Activated T-cell treated with anti-CD3 and anti-CD28 coated beads, Interleukin-2, amount 50 U/mL, for 24 hours (primary cell): ENCODE measurements at places on chromosomes 6 and 20.

GRCh38 chr20:50276119-50277063 is 85.8 kb downstream of the CEBPB start:
- no peak for DNase-seq

DNA sequence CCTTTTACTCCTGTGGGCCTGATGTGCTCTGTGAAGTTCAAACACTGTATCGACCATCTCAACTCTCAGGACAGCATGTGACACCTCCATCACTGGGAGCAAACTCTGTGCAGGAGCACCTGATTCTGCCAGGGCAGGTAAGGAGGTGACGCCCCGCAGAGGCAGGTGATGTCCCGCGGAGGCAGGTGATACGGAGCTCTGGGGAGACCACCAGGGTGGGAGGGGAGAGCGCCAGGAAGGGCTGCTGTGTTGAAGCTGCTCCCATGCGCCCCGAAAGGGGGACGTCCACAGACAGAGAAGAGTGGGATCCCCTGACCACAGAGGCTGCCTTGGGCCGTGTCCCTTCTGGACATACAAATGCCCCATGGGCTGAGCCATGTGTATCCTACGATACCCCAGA is 58.3 kb downstream of the DACT2 start:
- no peak for DNase-seq

DNA sequence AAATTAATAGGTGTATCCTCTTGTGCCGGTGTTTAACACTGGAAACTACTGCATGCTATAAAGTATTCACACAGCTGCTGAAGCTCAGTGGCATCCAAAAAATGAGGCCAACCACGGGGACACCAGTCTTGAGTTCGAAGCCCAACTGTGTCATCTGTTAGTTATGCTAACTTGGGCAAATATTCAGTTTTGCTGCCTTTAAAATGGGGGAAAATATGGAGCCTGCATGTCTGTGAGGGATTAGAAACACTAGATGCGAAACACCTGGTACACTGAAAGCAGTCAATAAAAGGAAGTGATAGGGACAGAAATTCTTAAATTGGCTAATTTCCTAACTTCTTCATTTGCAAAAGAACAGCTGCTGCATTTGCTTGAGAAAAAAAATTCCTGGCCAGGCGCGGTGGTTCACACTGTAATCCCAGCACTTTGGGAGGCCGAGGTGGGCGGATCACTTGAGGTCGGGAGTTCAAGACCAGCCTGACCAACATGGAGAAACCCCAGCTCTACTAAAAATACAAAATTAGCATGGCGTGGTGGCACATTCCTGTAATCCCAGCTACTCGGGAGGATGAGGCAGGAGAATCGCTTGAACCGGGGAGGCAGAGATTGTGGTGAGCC is 36.6 kb upstream of the MLIP start:
- no peak for DNase-seq

GRCh38 chr20:37108676-37109075 is 12.9 kb upstream of the RBL1 start:
- no peak for DNase-seq

DNA sequence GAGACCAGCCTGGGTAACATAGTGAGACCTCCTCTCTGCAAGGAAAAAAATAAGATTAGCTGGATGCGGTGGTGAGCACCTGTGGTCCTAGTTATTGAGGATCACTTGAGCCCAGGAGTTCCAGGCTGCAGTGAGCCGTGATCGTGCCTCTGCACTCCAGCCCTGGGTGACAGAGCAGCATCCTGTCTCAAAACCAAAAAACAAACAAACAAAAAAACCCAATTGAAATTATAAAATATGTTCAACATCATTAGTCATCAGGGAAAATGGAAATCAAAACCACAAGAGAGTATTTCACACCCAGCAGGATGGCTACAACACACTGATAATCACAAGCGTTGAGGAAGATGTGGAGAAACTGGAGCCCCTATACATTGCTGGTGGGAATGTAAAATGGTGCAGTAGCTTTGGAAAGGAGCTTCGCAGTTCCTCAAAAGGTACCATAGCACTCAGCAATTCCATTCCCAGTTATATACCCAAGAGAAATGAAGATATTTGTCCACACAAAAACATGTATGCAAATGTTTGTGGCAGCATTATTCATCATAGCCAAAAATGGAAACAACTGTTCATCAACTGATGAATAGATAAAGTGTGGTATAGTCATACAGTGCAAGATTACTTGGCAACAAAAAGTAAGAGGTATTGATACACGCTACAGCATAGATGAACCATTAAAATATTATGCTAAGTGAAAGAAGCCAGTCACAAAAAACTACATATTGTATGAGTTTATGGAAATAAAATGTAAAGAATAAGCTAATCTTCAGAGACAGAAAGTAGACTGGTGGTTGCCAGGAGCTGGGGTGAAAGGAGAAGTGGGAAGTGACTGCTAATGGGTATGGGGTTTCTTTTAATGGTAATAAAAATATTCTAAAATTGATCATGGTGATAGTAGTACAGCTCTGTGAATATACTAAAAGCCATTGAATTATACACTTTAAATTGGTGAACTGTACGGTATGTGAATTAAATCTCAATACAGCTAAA is 38.7 kb upstream of the RIPOR2 start:
- DNase-seq, result peak; percentile 62

- no peak for DNase-seq
Measured at GRCh38 chr6:31559606-31559957, 12.2 kb downstream of the NFKBIL1 start.

GRCh38 chr6:111432511-111432910 is 50.5 kb downstream of the REV3L start:
- no peak for DNase-seq

DNA sequence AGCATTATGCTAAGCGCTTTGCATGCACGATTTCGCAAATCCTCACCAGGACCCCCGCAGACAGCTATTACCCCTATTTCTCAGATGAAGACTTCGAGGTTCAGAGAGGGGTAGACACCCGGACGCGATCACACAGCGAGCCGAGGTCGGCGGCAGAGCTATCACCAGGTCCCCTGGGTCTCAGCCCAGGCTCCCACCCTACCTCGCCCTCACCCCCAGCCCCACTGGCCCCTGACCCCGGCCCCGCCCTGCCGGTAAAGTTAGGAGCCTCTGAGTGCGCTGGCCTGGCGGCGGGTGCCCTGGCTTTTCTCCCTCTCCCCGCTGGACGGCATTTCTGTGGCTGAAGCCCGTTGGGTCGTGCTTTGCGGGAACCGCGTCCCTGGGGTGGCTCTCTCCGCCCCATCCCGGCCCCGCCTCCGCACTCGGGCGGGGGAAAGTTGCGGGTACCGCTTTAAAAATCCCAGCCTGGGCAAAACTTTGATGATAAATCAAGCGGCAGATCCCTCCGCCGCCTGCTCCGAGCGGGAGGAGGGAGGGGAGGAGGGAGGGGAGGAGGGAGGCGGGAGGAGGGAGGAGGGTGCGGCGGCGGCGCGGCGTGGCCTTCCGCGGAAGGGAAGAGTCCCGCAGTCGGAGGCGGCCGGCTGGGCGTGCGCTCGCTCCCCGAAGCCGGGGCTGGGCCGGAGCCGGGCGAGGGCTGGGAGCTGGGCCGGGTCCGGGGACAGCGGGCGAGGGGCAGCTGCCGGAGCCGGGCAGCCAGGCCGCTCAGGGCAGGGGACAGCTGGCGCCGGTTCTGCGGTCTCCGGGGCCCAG is at the start of gene VSTM2L:
TSS of gene VSTM2L (plus strand) at position 624 of the 810 bp plus-strand sequence. CDS start 224 bp downstream, outside the sequence.
- DNase-seq, result no peak

DNA sequence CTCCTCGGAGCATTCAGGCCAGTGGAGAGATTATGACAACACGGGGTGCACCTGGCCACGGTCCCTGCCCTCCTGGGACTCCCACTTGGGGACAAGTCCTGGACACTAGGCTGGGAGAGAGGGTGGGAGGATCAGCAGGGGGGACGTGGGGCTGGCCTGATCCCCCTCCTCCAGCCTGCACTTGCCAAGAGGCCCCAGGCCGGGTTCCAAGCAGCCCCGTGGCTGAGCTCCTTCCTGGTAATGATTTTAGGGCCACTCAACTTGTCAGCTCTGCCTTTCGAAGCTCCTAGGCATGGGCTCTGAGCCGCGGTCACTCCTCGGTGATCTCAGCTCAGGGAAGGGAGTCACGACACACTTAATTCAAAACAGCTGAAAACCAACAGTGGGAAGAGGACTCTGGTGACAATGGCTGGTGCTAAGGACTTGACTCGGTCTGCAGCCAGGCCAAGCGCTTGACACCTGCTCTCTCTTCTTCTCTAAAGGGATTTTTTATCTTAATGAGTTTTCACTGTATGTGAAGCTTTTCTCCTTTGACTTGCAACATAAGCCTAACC is 161.7 kb downstream of the BMP7 start:
- DNase-seq, result no peak

- no peak for DNase-seq
Measured at GRCh38 chr20:41100001-41100480, 37.3 kb upstream of the PLCG1 start.

GRCh38 chr20:3572151-3572550 is 91.0 kb downstream of the GFRA4 start:
- no peak for DNase-seq

- DNase-seq, result no peak
Measured at GRCh38 chr6:139847457-139847813, 473.0 kb upstream of the CITED2 start.

- peak; percentile 84 for DNase-seq
Measured at GRCh38 chr6:73695619-73696421, at the start of gene CD109. Gene CD109 (plus strand): TSS chr6:73696203. CDS start chr6:73696216, 13 bp downstream.

GRCh38 chr6:152226119-152226518 is 411.0 kb downstream of the SYNE1 start:
- no peak for DNase-seq

DNA sequence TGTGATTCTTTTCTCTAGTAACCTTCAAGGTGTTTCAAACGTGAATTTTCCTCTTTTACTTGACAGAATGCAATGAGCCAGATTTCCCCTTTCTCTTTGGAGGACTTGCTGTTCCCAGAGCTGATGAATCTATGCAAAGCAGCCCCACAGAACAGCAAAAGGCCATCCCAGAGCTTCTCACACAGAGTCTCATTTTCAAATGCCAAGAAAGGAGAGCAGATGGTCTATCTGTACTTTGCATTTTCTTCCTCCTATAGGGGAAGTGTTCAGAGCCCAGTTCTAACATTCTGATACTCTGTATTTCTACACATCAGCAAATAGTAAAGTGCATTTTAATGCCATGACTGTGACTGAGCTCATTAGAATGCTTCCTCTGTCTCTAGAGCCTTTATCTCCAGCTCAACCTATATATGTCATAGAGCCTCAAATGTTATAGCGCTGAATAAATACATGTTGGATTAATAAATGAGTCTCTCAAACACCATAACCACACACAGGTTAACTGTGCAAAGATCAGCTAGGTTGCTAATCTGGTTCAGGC is 81.8 kb upstream of the EYA4 start:
- no peak for DNase-seq

- no peak for DNase-seq
Measured at GRCh38 chr20:12762725-12763124, 246.0 kb upstream of the SPTLC3 start.

DNA sequence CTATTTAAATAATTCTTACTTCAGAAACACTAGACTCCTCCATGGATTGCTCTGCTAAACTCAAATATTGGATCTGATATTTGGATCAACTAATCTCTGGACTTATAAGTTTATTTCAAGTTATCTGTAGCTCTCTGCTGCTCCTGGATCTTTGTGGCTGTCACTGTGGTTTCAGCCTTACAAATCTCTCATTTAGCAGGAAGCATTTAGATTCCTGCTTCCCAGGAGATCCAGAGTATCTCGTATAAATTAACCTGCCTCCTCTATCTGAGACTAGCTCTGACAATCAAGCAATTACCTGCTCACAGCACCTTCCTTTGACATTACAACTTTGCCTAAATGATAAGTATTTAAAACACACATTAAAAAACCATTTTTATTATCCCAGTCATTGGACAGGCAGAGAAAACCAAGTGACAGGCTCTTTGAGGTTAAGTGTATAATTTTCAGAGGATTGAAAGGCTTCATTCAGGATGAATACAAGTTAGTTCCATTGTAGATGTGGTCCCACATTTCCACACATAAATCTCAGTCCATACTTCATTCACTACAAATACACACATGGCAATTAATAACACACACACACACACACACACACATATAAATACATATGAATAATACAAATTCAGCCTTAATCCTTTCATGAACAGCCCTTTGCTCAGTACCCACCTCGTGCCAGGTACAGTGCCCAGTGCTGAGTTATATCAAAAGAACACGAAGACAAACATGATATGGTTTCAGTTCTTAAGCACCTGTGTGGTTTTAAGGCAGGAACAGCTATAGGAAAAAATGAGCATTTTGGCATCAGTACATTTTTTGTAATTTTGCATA is 55.5 kb upstream of the PLCB1 start:
- DNase-seq, result no peak

DNA sequence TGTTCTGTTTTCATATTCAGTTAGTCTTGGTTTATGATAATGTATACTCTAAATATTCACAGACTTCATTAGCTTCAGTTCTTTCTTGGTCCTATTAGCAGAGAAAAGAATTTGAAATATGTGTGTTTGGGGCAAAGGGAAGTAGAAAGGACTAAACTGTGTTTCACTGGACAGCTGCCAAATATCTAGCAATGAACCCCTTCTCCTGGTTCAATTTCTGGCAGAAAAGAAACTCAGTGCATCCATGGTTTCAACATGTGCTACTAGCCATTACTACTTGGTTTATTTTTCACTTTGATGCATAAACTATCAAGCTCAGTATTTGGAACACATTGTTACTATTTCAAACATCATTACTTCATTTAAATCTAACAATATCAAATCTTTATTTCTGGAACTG is 43.6 kb downstream of the FBXL4 start:
- DNase-seq, result no peak

DNA sequence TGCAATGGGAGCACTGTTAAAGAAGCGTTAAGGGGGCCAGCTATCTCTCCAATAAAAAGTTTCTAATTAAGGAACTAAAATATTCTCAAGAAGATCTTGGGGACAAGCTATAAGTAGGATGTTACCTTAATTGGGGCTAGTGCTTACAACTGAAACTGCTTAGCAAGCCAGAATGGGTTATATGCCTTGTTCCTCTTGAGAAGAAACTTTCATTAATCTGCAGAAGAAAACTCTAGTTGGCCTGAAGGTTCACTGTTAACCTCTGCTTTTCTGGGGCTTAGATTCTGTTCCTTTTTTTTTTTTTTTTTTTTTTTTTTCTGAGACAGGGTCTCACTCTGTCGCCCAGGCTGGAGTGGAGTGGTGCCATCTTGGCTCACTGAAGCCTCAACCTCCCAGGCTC is 82.2 kb downstream of the BACH2 start:
- no peak for DNase-seq

- DNase-seq, result no peak
Measured at GRCh38 chr6:4636191-4636880, 139.9 kb upstream of the CDYL start.

DNA sequence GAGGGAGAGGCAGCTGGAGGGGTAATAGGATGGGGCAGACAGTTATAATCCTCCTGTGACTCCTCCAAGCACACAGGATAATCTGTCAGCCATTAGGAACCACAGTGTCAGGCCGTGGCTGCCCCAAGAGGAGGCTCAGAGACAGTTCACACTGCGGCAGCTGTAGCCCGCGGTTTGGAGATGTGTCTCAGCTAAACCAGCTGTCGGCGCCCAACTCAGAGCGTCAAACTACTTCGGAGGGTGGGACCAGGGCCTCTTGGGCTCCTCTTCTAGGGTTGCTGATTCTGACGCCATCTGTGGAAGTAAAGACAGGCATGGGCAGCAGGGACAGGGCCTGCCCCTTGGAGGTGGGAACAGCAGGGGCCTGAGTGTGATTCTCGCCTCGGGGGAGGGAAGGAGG is 309.8 kb downstream of the CDC5L start:
- no peak for DNase-seq

GRCh38 chr6:41577356-41578216 is 31.4 kb downstream of the FOXP4 start:
- no peak for DNase-seq
